Activated gamma-delta T cell (primary cell): ENCODE measurements at places on chromosomes 2 and 18.

- no peak for DNase-seq
Measured at GRCh38 chr18:26471027-26471426, 77.3 kb downstream of the KCTD1 start.

- no peak for DNase-seq
Measured at GRCh38 chr2:190221429-190221828, 98.2 kb downstream of the HIBCH start.

DNA sequence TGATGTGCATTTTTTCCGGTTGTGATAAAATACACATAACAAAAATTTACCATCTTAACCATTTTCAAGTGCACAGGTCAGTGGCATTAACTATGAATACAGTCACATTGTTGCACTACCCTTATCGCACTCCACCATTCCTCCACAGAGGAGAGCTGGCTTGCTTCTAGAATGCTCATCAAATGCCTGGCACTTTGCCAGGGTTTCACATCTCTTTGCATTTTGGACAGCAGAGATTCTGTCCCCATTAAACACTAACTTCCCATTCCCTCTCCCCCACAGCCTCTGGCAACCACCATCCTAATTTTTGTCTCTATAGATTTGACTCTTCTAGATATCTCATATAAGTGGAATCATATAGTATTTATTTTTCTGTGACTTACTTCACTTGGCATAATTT is 165.0 kb downstream of the ASB1 start:
- no peak for DNase-seq

DNA sequence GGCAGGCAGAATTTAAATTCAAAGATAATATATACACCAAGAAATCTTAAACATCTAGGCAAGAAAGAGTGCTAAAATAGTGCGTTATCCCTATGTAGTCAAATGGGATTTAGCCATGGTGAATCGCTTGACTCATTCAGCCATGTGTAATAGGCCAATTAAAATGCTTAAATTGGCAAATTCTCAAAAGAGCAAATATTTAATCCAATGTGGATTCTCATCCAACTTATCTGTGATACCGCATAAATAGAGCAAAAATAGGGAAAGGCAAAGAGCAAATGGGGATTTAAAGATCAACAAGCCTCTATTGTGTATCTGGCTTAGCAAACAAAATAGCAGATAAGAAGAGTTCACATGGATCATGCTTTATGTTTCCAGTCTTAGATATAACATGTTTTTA is 123.2 kb upstream of the RPRM start:
- DNase-seq = no peak

GRCh38 chr18:74137920-74138538 is 9.6 kb downstream of the FBXO15 start:
- no peak for DNase-seq

DNA sequence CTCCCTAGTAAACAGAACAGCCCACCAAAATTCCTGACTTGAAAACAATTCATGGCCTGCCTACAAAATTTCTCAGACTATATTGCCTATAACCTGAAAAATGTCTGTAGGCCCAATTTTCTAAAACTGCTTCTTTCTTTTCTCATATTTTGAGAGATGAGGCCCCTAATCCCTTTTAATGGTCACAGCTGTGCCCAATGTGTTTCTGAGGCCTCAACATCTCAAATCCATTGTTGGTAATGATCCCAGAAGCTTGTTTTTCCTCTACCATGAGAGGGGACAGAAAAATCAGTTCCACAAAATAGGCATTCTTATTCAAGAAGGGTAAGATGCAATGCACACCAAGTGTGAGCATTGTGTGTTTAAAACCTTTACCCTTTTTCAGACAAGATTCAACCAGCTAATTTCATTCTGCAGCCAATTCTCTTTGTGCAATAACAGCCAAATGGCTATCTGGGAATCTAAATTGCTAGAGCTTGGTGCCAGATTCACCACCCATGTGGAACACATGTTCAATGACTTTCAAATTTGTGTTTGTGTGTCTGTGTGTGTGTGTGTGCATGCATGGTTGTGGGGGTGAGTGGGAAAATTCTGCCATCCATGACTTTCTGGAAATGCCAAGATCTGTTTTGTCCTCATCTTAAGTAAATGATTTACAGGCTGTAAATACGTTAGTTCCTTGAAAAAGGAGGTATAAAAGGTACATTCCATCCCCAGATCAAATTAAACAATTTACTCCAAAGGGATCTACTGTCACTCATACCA is 319.5 kb downstream of the TNS1 start:
- no peak for DNase-seq

DNA sequence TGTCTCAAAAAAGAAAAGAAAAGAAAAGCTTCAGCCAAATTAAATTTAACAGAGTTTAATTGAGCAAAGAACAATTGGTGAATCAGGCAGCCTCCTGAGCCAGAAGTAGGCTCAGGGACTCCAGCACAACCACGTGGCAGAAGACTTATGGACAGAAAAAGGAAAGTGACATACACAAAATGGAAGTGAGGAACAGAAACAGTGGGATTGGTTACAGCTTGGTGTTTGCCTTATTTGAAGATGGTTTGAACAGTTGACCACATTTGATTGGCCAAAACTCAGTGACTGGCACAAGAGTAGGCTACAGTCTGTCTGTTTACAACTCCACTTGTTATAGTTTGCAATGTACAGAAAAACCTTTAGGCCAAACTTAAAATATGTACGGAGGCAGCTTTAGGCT is 83.1 kb downstream of the SOCS6 start:
- DNase-seq = no peak

GRCh38 chr2:47301277-47301618 is 101.7 kb upstream of the MSH2 start:
- no peak for DNase-seq

DNA sequence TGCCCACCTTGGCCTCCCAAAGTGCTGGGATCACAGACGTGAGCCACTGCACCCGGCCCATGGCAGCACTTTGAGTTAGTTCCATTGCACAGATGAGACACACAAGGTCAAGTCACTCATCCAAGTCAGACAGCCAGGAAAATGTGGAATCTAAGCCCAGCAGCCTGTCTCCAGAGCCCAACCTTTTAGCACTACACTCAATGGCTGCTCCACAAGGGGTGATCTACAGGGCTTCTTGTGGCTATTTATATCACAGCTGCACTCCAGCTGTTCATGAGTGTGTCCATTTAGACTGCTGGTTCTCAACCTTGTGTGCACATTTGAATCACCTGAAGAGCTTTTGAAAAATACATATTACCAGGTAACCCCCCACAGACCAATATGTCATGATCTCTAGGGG is 72.9 kb upstream of the RPL31 start:
- DNase-seq = no peak

GRCh38 chr18:57077786-57078552 is 68.9 kb upstream of the BOD1L2 start:
- DNase-seq = no peak

DNA sequence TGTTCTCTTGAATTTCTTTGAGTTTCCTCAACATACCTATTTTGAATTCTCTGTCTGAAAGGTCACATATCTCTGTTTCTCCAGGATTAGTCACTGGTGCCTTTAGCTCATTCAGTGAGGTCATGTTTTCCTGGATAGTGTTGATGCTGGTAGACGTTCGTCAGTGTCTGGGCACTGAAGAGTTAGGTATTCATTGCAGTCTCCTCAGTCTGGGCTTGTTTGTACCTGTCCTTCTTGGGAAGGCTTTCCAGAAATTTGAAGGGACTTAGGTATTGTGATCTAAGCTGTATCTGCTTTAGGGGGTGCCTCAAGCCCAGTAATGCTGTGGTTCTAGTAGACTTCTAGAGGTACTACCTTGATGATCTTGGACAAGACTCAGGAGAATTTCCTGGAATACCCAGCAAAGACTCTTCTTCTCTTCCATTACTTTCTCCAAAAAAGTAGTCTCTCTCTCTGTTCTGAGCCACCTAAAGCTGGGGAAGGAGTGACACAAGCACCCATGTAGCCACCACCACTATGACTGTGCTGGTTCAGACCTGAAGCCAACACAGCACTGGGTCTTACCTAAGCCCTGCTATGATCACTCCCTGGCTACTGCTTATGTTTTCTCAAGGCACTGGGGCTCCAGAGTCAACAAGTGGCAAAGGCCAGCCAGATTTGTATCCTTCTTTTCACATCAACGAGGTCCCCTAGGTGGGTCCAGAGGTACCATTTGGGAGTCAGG is 852.0 kb downstream of the BCL11A start:
- no peak for DNase-seq

DNA sequence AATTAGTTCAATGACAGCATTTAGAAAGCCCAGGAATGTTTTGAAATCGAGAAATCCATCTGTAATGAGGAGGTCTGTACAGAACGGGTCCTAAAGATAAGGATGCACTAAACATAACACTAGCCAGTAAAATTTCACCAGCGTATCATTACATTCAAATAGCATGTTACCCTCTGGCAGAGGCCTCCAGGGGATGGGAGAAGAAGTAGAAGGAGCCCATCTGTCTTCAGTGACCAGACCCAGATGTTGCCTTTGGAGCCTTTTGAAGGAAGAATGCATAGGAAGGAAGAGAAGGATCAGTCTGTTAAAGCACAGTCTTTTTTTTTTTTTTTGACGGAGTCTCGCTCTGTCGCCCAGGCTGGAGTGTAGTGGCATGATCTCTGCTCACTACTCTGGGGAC is 86.1 kb upstream of the BCL2L11 start:
- DNase-seq = no peak

- no peak for DNase-seq
Measured at GRCh38 chr2:79940364-79940763, 364.2 kb downstream of the LRRTM1 start.

GRCh38 chr2:105454801-105455485 is 56.1 kb upstream of the FHL2 start:
- DNase-seq = no peak

DNA sequence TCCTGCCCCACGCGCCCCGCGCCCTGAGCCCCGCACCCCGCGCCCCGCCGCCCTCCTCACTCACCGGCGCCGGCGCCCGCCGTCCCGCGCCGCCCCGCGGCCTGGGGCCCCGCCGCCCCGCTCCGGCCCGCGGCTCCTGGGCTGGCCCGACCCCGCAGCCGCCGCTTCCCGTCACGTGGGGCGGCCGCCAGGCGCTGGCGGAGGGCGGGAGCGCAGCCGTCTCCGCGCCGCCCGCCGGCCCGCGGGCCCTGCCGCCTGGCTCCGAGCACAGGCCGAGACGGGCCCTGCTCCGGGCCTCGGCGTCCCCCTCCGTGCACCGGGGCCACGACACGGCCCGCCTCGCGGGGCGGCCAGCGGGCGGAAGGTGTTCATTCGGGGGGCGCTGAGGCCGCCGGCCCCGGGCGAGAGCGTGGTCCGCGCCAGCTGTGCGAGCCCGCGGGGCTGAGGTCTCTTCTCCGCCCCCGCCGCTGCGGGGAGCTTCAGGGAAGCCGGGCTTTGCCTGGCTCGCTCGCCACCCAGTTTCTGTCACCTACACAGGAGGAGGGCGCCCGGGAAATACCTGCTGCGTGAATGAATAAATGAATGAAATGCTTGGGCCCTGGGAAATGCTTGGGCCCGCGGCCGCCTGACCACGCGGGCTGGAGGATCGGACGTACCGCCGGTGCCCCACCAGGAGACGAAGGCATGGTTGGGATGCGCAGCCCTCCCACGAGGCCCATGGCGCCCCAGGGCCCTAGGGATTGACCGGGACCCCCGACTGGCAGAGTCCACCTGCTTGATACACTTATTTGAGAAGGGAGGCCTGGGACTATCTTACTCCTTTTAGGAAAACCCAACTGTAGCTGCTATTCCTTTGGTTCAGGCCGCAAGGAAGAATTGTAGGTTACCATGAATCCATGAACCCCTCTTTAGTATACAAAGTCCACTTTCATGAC is at the start of gene TGFBRAP1:
Gene TGFBRAP1, minus strand, starts transcription at position 175 of the 935 bp plus-strand sequence. CDS start 21,434 bp downstream, outside the sequence.
- peak; percentile 56 for DNase-seq

GRCh38 chr2:59761966-59762365 is 791.5 kb downstream of the BCL11A start:
- no peak for DNase-seq

- no peak for DNase-seq
Measured at GRCh38 chr18:389658-390357, 110.7 kb downstream of the COLEC12 start.

DNA sequence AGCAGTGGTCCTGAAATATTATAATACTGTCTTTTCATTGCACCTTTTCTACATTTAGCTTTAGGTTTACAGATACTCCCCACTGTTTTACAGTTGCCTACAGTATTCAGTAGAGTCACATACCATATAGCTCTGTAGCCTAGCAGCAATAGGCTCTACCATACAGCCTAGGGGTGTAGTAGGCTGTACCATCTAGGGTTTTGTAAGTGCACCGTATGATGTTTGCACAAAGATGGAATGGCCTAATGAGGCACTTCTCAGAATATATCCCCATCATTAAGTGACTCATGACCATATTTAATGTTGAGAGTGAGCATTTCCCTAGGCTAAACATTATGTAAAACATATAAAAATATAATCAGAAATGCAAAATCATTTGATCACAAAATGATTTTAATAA is 511.3 kb upstream of the RAB12 start:
- DNase-seq = no peak

DNA sequence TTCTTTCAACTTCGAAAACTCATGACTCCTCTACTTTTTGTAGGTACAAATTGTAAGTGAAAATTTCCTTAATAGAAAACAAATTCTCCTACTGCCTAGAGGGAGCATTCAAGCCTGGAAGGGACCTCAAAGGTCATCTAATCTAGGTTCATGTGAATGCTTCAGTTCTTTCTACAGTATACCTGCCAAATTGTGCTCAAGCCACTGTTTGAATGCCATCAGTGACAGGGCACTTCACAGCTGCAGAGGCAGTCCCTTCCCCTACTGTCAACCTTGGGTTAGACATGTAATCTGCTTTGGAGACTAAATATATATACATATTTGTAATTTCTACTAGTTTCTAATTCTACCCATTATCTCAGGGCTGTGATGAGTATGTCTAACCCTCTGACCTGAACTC is 681.3 kb upstream of the CDH2 start:
- no peak for DNase-seq

GRCh38 chr2:202754936-202755335 is 116.6 kb downstream of the ICA1L start:
- DNase-seq = no peak

DNA sequence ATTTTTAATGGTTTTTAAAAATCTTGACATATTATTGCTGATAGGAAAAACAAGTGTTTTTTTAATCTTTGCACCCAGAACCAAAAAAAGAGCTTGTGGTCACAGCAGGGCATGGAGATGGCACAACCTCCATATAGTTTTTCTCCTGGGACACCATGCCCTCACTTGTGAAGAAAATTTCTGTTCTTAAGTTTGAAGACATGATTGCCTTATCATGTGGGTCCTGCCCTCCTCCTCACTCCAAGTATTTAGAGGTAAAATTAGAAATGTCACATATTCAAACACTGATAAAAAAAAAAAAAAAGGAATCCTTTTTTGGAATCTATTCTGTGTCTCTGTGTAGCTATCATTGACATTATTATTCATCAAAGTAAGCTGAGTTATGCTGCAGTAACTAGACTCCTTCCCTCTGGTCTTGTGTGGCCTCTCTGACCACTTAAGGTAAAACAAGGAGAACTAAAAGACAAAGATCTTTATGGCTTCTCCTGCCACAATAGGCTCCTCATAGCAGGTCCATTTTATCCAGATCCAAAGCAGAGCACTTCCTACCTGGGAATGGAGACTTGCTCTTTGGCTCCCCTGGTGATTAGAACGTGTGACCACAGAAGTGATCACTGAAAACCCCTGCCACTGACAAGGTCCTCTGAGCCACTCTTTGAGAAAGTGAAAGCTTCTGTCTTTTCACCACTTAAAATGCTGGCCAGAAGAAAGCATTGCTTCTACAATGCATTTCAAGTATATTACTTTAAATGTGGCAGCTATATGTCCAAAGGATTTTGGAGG is 19.8 kb downstream of the ADD2 start:
- no peak for DNase-seq

GRCh38 chr2:154694881-154695280 is 3.6 kb upstream of the KCNJ3 start:
- no peak for DNase-seq
